ENCODE measurements at places on chromosomes 1 and 21. TPM values are rescaled to one million over a fixed set of nuclear protein-coding genes. Genes with fewer than 3 reads are reported as not detected.

Gene TBX19
- total RNA-seq: 2.0 TPM

Gene HSPG2
- 313 TPM for total RNA-seq

Gene UBE2G2
- 90.8 TPM for total RNA-seq

Gene DMAP1
- 35.3 TPM for total RNA-seq

Gene FCRL5
- total RNA-seq: 0.23 TPM

Gene C1QC
- 40.5 TPM for total RNA-seq

Gene MROH9
- not detected for total RNA-seq

Gene C1QA
- total RNA-seq: 51.6 TPM
